Aorta (tissue), 5 donors: ENCODE measurements at places on chromosomes 6 and 20. TPM values are rescaled to one million over a fixed set of nuclear protein-coding genes. Genes with fewer than 3 reads are reported as not detected.

VARS1 gene
- 44.4 TPM for total RNA-seq

MOG gene
- total RNA-seq: not detected

- peaks cover 11% of the 10 kb centered on the region for H3K36me3 ChIP-seq
- no peaks in the 10 kb centered on the region for H3K27me3 ChIP-seq
- DNase-seq: no peak
- H3K4me3 ChIP-seq: no peak overlapping the region
Measured at GRCh38 chr20:7996898-7997297, 22.7 kb downstream of the TMX4 start.

DNA sequence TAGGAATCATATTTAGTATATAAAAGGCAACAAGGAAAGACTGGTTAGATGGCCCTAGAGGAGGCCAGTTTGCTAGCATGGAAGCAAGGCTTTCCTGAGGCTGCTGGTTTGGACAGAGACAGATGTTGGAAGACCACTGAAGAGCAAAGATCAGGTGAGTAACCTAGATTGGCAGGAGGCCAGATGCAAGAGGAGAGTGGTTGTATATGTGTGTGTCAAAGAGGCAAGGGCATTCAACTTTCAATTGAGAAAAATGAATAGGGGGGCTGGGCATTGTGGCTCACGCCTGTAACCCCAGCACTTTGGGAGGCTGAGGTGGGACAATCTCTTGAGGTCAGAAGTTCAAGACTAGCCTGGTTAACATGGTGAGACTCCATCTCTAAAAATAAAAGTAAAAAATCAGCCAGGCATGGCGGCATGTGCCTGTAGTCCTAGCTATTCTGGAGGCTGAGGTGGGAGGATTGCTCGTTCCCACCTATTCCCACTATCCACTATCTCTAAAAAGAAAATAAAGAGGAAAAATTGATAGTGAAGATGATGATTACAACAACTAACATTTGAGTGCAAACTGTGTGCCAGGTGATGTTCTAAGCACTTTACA lies 79.8 kb downstream of the PRDM1 start:
- H3K27me3 ChIP-seq: no peaks in the 10 kb centered on the region
- no peaks in the 10 kb centered on the region for H3K4me1 ChIP-seq
- no peak for DNase-seq

GRCh38 chr6:169035385-169036240 lies 218.0 kb downstream of the THBS2 start:
- no peak overlapping the region for H3K4me3 ChIP-seq
- no peaks in the 10 kb centered on the region for H3K4me1 ChIP-seq
- DNase-seq: peak; percentile 71
- H3K27ac ChIP-seq: no peak overlapping the region

GRCh38 chr20:10718661-10719060 lies 44.9 kb upstream of the JAG1 start:
- DNase-seq: no peak
- H3K36me3 ChIP-seq: no peaks in the 10 kb centered on the region
- H3K4me3 ChIP-seq: no peak overlapping the region
- H3K27ac ChIP-seq: no peak overlapping the region
- H3K4me1 ChIP-seq: no peaks in the 10 kb centered on the region
- no peaks in the 10 kb centered on the region for H3K27me3 ChIP-seq

- no peak for DNase-seq
- H3K36me3 ChIP-seq: no peaks in the 10 kb centered on the region
- H3K27ac ChIP-seq: no peak overlapping the region
- H3K27me3 ChIP-seq: no peaks in the 10 kb centered on the region
- no peaks in the 10 kb centered on the region for H3K4me1 ChIP-seq
Measured at GRCh38 chr20:2538931-2539720, 2.8 kb downstream of the TMC2 start.
